ENCODE measurements at places on chromosomes 3 and 15. TPM values are rescaled to one million over a fixed set of nuclear protein-coding genes. Genes with fewer than 3 reads are reported as not detected.

OSBPL10 gene
- 21.3 TPM for total RNA-seq

TF gene
- not detected for total RNA-seq

LTF gene
- 0.58 TPM for total RNA-seq

SERINC4 gene
- not detected for total RNA-seq

CHRM5 gene
- total RNA-seq, result not detected

REC114 gene
- total RNA-seq, result not detected

GABPB1 gene
- total RNA-seq, result 38.5 TPM

TXNRD3 gene
- total RNA-seq, result 19.1 TPM

CFAP100 gene
- total RNA-seq, result not detected

IQCB1 gene
- 6.5 TPM for total RNA-seq

PPP2R3A gene
- 11.6 TPM for total RNA-seq

STARD9 gene
- 18.7 TPM for total RNA-seq

OR5K2 gene
- not detected for total RNA-seq

DNA sequence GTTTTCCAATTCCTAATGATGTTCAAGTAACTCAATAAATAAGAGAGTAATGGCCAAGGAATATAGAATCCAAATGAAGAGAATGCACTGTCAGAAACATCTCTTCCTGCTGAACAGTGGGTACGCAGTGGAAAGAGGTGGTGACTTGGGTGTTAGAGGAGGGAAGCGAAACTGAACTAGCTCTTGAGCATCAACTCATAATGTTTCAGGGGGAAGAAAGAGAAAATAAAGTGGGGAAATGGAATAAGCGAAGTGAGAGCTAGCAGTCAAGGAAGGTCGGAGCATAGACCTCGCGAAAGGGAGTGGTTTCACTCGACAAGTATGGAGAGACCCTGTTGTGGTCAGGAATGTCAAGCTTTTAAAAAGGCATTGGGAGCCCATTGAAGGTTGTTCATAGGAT lies 309.5 kb downstream of the GAP43 start:
- DNase-seq, result no peak

- DNase-seq, result no peak
Measured at GRCh38 chr3:99419116-99419515, 219.3 kb upstream of the COL8A1 start.

DNA sequence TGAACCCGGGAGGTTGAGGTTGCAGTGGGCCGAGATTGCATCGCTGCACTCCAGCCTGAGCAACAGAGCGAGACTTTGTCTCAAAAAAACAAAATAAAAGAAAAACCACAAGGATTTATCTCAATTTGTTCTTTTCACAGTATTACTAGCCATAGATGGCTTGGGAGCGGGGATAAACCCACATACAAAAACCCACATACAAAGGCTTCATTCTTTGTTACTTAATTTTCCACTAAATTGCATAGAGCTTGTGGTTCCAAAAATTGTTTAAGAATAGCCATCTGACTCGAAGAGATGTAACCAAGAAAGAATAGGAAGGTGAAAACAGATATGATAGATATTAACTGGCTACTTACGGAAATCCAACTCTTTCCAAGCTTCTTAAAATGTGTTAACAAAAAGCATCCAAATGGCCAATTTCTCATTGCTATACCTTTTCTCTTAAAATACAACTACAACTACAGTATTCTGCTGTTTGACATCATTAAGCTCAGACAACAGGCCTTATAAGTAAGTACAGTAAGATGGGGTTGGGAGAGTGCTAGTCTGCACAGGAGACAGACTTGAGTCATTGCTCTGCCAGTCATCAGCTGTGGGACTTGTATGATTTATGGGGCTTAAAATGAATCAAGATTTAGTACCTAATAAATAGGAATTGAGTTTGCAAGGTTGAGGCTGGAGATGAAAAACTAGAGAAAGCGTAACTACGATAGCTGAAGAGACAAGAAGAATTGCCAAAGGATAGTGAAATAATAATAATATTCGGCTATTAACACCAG lies 96.6 kb upstream of the PLXND1 start:
- no peak for DNase-seq

- DNase-seq, result peak; percentile 22
Measured at GRCh38 chr15:88644741-88645140, 5.9 kb downstream of the ISG20 start.

GRCh38 chr3:64363842-64364241 lies 138.6 kb upstream of the PRICKLE2 start:
- no peak for DNase-seq

- peak; percentile 65 for DNase-seq
Measured at GRCh38 chr3:14203521-14204079, 25.0 kb downstream of the LSM3 start.

GRCh38 chr3:42734263-42734860 lies 31.8 kb upstream of the HHATL start:
- DNase-seq, result no peak

- DNase-seq, result no peak
Measured at GRCh38 chr3:101194392-101194791, 126.0 kb downstream of the IMPG2 start.

GRCh38 chr3:34106879-34107278 lies 308.4 kb downstream of the PDCD6IP start:
- peak; percentile 43 for DNase-seq

GRCh38 chr15:78415284-78415683 lies 22.7 kb upstream of the IREB2 start:
- DNase-seq, result no peak

- DNase-seq, result no peak
Measured at GRCh38 chr3:13209634-13209997, 136.4 kb upstream of the IQSEC1 start.

GRCh38 chr3:26587571-26587970 lies 35.0 kb upstream of the LRRC3B start:
- DNase-seq, result no peak

GRCh38 chr15:96627031-96627568 lies 296.6 kb downstream of the NR2F2 start:
- DNase-seq, result no peak

DNA sequence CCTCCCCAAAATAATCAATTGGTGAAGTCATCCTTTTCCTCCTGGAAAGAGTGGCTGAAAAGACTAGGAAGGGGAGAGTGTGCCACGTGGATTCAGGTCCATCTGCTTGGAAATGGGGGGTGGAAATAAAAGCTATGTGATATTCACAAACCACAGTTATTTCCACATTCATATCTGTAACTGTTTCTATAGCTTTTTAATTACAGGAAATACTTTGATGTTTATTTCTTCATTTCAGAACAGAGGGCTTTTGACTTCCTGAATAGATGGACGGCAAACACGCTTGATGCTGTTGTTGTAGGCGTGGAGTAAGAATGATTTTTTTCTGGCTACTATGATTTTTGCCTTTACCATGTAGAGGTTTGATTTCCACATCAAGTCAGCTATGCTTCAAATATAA lies 10.1 kb downstream of the AADACL2 start:
- DNase-seq, result no peak

DNA sequence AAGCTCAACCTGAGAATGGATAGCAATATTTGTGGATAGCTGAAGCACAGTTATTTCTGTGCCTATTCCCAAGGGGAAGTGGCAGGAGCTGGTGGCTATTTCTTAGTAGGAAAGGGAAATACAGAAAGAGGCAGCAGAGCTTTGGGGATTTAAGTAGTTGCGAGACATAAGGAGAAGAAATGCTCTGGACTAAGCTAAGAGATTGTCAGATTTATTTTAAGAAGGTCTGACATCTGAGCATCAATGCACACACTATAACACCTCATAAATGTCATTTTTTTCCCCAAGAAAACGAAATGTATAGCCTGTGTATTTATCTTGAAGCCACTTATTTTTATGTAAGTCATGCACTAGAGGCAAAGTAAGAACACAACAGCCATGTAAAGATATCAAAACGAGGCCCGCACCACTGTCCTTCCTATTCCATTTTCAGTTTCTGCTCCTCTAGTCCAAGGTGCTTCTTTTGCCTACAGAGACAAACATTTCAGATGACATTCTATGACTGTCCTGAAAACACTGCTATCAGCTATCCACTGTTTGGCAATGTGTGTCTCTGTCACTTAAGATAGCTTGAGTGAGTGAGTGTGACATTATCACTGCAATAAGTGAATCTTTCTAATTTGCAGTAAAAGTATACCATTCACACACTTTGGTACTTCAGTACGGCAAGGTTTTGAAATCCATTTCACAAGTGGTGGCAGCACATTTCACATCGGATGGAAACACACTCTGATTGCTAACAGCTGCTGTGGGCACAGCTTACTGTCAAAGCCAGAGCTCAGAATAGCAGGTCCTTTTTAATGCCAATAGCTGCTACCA lies 62.7 kb upstream of the ICE2 start:
- no peak for DNase-seq

DNA sequence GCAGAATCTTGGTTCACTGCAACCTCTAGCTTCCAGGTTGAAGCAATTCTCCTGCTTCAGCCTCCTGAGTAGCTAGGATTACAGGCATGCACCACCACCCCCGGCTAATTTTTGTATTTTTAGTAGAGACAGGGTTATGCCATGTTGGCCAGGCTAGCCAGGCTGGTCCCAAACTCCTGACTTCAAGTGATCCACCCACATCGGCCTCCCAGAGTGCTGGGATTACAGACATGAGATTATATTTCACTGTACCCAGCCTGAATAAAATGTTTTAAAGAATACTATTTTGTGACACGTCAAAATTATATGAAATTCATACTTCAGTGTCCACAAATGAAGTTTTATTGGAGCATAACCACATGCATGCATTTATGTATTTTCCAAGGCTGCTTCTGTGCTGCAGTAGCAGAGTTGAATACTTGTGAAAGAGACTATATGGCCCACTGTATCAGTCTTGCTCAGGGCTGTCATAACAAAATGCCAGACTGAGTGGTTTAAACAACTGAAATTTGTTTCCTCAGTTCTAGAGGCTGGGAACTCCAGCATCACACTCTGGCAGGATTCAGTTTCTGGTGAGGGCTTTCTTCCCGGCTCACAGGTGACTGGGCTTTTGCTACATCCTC lies 77.2 kb downstream of the PRTG start:
- DNase-seq, result no peak

DNA sequence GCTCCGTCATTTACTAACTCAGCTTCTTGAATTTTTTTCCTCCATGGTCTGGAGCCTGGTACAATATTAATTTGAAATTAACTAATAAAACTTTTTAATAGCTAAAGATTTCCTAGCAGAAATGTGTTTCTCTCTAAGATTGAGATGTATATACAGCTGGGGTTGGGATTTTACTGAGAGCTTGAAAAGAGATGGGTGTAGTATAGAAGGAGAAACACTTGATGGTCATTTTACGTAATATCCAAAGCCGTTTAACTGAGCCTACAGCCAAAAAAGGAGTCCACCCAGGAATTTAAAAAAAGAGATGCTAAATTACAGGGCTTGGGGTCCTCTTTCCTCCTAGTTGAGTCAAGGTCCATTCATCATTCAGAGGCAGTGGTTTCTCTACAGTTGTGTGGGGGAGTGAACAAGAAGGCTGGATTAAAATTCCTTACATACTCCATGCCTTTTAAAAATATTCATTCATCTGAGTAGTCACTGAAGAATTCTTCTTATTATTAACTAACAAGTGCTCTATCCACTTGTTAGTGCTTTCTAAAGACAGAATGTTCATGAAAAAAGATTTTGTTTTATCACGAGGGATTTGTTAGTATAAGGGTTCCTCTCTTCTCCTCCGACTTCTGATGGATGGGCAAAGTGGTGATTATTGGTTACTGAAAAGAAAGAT lies 255.3 kb upstream of the IL12A start:
- peak; percentile 36 for DNase-seq

DNA sequence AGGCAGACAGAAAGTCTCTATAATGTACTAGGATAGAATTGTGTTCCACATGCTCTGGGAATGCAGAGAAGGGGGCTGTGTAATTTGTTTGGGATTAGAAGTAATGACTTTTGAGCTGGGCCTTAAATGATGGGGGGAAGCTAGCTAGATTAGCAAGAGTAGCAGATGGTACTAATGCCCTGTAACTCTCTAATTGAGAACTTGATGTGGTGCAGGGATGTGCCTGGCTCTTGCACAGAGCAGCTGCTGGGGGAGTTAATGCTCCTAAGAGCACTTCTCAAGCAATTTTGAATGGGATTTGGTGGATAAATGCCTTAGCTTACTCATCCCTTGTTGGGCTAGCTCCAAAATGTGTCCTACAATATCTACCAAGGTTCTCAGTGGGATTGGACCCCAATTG lies 12.4 kb upstream of the SYN2 start:
- no peak for DNase-seq

GRCh38 chr3:134242649-134243617 lies 7.7 kb downstream of the RYK start:
- DNase-seq, result no peak

DNA sequence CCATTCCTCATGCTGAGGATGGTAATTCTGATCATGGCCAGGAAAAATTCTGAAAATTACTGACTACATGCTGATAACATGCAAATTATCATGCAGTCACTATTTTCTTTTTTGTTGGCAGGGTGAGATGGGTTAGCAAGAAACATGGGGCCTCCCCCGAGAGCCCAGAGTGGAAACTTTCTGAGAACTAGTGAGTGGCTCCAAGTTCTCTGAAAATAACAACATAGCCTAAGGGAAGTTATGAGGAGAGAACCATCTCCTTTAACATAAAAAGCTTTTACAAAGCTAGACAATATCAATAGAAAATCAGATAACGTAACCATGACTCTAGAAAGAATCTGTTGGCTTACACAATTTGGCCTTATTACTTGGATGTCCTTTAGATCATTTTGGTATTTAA lies 254.2 kb downstream of the PLOD2 start:
- DNase-seq, result no peak

GRCh38 chr15:38788918-38789317 lies 224.3 kb upstream of the RASGRP1 start:
- no peak for DNase-seq

All from stomach (tissue), 19 donors.